ENCODE measurements at places on chromosomes 6 and 20.

DNA sequence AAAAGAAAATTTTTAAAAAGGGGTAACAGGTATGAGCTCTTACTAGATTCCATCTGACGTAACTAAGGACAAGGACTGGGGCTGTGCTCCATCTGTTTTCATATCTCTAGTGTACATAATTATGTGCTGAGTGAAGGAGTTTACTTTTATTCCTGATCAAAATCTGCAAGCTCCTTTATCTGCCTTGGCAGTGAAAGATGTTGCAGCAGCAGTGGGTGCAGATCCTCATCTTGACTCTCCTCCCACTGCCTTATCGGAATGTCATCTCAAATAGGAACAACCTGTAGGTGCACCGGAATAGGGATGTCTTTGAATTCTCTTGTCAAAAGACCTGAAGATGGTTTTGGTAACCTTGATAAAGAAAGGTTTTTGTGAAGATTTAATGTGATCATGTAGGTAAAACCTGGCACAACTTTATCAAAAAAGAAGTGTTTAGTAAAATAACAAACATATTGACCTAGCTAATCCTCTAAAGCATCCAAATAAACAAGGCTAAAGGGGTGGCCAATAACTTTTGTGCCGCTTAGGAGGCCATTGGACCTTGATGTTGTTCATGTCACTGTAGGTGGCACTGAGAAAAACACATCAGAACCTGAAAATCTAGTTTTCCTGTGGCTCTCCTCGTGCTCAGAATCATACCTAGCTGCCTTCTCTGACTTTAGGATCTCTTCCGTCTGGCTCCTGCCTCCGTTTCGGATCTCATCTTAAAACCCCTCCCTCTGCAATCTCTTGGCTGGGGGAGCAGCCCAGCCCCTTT is 19.0 kb upstream of the SLC16A10 start:
- no peak for DNase-seq

- DNase-seq = no peak
Observed at GRCh38 chr6:13495818-13496217, 8.4 kb upstream of the GFOD1 start.

GRCh38 chr6:353642-354614 is 37.6 kb upstream of the IRF4 start:
- DNase-seq = no peak

- no peak for DNase-seq
Observed at GRCh38 chr20:53306192-53306805, 287.3 kb downstream of the ZNF217 start.

DNA sequence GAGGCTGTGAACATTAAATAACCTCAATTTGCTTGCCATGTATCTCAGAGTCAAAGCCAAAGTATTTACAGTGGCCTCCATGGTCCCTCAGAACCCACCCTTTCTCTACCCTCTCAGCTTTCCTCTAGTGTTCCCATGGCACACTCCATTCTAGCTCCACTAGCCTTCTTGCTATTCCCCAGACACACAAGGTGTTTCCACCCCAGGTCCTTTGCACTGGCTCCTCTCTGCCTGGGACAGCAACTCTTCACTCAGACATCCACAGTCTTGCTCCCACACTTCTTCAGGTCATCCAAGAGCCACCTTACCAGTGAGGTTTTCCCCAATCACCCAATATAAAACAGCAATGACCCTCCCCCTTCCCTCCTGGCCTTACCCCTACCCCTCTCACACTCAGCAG is 56.5 kb upstream of the PLEKHG1 start:
- no peak for DNase-seq

Data from MCF 10A (cell line).